Mesothelial cell of epicardium (in vitro differentiated cells): ENCODE measurements at places on chromosomes 11 and 22.

DNA sequence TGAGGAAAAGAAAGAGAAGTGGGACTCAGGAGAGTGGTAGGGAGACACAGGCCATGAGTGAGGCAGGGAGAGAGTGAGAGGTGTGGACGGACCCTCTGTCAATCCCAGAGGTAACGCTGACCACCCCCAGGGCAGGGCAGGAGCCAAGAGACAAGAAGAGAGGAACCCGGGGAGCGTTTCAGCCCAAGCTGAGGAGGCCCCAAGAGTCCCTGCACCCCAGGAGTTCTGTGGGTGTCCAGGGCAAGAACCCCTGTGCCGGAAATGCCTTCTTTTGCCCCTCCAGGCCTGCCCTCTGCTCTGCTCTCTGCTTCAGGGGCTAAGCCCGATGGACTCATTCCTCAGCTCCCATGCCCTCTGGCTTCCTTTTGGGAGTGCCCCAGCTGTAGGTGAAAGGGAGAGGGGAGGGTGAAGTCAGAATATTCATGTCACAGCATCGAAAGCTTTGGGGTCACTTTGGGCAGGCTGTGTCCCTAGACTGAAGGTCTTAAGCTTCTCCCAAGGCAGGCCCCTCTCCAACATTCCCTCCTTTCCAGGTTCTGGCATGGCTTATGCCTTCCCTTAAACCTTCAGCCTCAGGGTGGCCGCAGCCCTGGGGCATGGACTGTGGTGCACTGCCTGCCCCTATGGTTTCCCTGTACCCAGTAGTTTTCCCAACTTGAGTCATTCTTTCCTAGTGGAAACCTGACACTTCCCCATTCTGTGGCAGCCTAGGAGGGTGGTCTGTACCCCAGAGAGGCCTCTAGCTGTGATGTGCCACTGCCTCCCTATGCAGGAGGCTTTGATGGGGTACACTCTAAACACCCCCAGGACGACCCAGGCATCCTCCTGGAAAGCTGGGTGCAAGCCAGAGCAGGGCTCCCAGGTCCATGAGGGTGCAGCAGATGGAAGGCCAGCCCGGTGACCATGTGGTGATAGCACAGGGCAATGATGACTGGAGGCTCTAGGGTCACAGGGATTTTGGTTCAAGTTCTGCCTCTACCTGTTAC, 27.1 kb downstream of the MYEOV start:
- DNase-seq, result no peak

- no peak for DNase-seq
These were observed 9.4 kb downstream of the DRAP1 start for GRCh38 chr11:65928667-65929066.

DNA sequence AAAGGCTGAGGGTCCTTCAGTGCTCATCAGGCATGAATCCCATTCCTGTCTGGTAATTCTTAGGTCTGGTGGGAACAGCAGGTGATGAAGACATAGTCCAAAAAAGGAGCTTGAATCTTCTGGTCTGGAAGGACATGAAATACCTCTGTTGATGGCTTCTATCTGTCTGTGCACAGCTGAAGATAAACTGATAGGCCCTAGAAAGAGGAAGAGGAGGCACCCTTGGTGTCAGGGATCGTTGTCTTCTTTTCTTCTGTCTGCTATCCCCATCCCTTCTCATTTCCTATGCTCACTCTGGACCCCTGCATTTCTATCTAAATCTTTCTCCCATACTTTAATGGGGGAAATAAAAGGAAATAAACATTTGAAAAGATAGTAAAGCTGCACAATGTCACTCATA, 9.4 kb downstream of the AGBL2 start:
- DNase-seq, result no peak

- no peak for DNase-seq
These were observed 2120.0 kb upstream of the RAG2 start for GRCh38 chr11:38718049-38718448.

DNA sequence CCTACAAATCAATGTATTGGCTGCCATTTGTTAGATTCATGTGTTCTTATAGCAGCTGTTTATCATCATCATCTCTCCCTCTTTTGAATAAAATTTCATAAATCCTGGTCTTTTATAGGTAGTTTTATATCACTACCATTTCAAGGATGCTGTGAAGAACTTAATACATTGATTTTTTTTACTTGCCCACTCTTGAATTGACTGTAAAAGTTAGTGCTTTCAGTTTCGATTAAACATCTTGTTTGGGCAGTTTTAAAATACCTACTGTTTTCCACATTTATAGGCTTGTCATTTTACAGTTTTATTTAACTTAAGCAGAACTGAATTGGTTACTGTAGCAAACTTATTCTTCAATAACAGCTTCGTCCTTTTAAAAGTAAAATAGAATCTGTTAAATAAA, 59.5 kb downstream of the TTC17 start:
- DNase-seq, result no peak

- no peak for DNase-seq
These were observed 36.8 kb downstream of the OR10A6 start for GRCh38 chr11:7894251-7894650.

GRCh38 chr11:20518323-20518834, 81.0 kb upstream of the SLC6A5 start:
- no peak for DNase-seq

GRCh38 chr11:56340289-56340688, 5.5 kb upstream of the OR8K1 start:
- DNase-seq, result no peak

DNA sequence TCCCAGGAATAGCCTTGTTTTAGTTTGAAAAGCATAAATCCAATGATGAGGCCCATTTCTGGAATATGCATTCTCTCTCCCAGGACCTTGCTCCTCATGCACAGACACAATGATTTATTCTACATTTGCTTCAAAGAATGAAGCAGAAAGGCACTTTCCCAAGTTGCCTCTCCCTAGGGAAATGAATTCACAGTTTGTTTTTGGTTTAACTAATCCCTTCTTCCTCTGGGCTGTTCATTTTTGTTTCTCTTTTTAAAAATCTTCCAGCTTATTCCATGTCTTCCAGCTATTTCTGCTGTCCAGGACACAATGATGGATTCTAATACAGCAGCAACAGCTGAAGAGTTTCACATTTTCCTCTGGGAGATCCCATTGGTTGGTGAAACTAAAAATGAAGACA, 1529.2 kb upstream of the TENM4 start:
- DNase-seq, result no peak

DNA sequence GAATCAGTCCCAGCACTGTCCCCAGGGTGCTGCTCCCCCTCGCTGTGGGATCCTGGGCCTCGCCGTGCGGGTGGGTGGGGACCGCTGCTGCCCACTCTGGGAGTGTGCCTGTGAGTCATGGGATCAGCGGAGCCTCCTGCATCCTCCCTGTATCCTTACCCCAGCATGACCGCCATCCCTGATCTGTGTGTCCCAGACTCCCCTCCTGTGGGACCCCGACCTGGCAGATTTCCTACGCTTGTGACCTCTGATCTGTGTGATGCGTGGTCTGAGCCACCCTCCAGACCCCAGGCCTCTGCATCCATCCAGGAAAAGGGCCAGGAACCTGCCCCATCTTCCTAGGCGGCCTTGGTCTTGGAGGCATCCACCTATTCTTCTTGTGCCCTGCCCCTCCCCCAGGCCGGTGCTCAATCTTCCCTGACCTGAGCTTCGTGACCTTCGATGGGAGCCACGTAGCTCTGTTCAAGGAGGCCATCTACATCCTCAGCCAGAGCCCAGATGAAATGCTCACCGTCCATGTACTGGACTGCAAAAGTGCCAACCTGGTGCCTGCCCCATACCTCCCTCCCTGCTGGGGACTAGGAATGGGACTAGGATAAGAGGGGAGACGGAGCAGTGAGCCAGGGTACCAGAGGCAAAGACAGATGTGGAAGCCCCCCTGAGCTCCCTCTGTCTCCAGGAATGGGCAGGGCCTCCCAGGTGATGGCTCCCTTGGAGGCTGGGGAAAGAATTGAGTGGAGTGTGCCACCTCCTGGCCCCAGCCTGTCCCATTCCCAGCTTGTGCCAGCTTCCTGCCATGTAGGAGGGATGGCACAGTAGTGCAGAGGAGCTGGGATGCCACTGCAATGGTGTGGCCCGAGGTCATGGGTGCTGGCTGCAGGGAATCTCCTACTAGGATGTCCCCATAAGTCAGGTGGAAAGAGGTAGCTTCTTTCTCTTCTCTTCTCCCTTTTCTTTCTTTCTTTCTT, 65.4 kb downstream of the OTOG start:
- no peak for DNase-seq

GRCh38 chr11:2777871-2778629, 78.3 kb upstream of the KCNQ1OT1 start:
- no peak for DNase-seq
